Stimulated activated CD8-positive, alpha-beta memory T cell treated with anti-CD3 and anti-CD28 coated beads, Interleukin-4, amount 100 ng/mL, for 1 hour (primary cell): ENCODE measurements at places on chromosomes 11 and 22.

GRCh38 chr11:18145837-18146236 is 13.5 kb downstream of the MRGPRX3 start:
- DNase-seq: no peak

- no peak for DNase-seq
Measured at GRCh38 chr11:113888848-113889247, 13.5 kb upstream of the USP28 start.

- DNase-seq: no peak
Measured at GRCh38 chr22:44848791-44849420, 96.5 kb downstream of the ARHGAP8 start.

- no peak for DNase-seq
Measured at GRCh38 chr11:47264521-47264920, 5.4 kb upstream of the MADD start.

- DNase-seq: no peak
Measured at GRCh38 chr22:41481925-41482318, 13.0 kb downstream of the ACO2 start.

GRCh38 chr22:36816636-36817524 is at the start of gene PVALB:
Gene PVALB (minus strand): TSS chr22:36817035. CDS start chr22:36817005, 30 bp downstream.
- DNase-seq: no peak
